ENCODE measurements at places on chromosomes 11 and 22.

GRCh38 chr11:115963156-115963555, 458.9 kb upstream of the CADM1 start:
- no peak for DNase-seq

DNA sequence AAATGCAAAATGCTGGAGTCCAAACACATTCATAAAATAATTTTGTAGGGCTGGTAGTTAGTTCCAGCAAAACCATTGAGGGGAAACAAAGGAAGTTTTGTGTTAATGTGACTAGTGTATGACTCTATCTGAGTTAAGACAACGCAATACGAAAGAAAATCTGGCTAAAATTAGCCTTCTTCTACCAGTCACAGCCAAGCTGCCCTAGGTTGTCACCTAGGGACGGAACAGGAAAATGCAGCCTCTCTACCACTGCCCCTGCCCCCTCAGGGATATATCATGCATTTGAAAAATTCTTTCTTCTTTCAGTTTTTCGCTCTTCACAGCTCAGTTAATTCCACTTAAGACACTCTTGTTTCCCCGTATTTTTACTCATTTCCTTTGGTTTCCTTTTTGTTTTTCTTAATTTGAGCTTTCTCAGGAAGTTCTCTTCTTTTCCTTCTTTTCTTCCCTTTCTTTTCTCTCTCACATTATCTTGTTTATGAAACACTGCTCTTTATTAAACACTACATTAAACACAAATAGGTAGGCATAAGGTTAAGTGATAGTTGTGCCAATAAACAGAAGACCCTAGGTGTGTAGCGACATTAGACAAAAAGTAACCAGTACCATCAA, 30.6 kb downstream of the KIRREL3 start:
- no peak for DNase-seq

DNA sequence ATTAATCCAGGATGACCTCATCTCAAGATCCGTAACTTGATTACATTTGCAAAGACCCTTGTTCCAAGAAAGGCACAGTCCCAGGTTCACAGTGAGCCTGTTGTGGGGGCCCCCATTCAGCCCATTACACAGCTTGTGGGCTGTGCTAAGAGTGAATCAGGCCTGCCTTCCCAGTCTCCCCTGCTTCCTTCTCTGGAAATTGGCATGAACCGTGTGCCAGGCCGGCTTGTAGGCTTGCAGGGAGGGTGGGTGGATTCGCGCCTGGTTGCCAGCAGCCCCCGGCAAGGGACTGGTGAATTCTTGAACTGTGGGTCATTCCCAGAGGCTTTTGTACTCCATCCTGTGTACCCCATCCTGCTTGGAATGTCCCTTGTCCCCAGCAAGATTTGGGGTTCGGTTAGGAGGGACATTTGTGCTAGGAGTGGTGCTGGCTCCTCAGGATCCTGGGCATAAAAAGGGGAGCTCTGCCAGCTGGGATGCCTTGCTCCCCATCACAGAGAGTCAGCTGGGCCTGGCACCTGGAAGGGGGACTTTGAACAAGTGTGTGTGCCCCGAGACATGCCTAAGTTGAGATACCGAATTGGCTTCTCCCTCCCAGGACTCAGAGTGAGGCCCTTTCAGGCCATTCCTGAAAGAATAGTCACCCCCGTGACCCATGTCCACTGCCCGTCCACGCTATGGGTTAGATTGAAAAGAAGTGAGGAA, 818.2 kb downstream of the BRD1 start:
- no peak for DNase-seq

GRCh38 chr11:126415128-126415527, 59.6 kb downstream of the ST3GAL4 start:
- DNase-seq, result no peak

GRCh38 chr11:79013509-79013908, 427.3 kb downstream of the TENM4 start:
- DNase-seq, result no peak

DNA sequence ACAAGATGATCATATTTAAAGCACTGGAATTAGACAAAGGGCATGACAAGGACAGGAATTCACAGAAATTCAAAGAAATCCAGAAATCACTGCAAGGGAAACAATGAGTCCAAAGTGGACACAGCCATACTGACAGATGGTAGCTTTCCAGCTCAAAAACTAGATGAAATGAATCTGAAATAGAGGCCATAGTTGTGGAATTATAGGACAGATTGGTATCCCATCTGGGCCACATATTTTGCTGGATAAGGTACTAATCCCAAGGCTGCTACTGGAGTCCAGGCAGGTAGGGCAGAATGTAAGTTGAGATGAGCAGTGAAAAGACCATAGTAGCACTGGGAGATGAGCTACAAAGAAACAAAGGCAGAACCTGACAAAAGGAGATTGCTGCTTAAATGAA, 258.3 kb upstream of the ANO3 start:
- DNase-seq, result no peak

- no peak for DNase-seq
Observed at GRCh38 chr11:41282395-41282794, 177.1 kb downstream of the LRRC4C start.

GRCh38 chr11:62267576-62267975, 2.4 kb upstream of the SCGB2A2 start:
- DNase-seq, result no peak

DNA sequence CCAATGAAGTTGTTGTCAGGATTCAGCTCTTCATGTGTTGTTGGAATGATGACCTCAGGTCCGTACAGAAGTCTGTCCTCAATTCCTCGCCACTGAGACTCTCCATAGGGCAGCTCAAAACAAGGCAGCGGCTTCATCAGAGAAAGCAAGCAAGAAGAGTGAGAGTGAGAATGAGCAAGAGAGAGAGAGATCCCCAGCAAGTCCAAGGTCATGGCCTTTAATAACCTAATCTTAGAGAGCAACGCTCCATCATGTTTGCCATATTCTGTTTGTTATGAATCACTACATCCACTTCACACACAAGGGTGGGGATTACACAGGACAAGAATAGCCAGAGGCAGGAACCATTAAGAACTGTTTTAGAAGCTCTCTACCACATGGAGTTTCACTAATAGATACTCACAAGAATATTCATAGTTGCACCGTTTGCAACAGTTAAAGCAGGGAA, 23.3 kb upstream of the MMP7 start:
- DNase-seq, result no peak

DNA sequence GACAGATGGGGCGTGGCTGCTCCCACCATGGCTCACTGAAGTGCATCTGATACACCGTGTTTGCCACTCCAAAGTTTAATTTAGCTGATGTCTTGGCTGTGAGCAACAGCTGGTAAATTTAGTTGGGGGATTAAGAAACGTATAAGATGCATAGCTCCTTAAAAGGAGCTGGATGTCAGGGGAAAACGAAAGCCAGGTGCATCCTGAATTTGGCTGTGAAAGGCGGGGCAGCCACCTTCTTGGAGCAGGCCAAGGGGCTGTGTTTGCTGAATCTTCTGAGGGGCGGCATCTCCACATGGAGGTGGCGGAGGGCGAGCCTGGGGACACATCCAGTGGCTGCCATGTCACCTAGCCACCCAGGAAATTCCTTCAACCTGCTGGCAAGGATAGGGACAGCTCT, 20.7 kb upstream of the NCF4 start:
- no peak for DNase-seq

All from activated CD8-positive, alpha-beta memory T cell treated with anti-CD3 and anti-CD28 coated beads for 48 hours (primary cell).